ENCODE measurements at places on chromosomes 2 and 18. TPM values are rescaled to one million over a fixed set of nuclear protein-coding genes. Genes with fewer than 3 reads are reported as not detected.

DNA sequence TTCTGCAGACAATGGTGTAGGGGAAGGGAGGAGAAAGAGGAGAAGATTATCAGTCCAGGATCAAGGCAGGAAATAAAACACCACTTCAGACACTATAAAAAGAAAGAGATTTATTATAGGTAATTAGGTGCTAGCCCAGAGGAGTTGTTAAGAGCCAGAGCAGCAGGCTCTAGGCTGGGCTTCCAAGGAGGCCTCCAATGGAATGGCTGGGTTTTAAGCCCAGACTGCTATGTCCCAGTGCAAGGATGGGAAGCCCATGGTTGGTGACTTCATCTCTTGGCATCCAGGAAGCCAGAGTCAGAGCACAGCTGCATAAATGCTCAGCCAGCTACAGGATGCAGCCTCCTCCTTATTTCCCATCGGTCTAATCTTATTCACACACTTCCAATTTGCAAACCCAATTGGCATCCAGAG, 95.6 kb downstream of the LAMA3 start:
- DNase-seq: no peak

Gene MC4R
- 2.5 TPM for total RNA-seq

DNA sequence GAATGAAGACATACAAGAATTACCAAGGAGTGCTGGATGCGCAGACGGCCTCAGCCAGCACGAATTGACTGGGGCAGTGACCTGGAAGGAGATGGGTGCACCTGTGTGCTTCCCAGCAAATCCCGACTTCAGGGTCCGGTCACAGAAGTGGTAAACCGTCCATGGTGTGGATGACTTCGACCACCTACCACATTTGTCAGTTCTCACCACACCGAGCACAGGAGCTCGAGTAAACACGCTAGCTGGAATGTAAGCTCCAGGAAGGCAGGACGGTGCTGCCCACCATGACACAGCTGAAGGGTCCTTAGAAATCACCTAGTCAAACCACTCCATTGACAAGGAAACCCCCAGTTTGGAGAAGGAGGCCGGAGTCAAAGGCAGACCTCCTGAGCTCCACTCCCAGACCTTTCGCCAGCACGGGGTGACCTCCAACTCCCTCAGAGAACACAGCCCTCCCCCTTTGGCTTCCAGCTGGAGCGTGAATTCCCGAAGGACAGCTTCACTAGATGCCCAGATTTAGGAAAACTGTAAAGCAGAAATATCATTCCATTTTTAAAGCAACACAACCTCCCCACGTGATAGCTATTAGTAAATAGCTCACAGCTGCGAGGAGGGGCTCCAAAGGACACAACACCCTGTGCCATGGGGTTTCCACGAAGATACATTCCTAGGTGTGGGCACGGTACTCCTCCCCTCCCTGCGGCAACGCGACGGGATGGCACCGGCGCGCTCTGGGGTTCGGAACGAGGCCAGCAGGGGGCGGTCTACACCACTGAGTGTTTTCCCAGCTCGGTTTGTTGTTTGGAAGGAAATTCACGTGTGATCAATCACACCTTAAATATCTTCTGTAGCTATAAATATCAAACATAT, 34.1 kb upstream of the GNAL start:
- DNase-seq: peak; percentile 87

DNA sequence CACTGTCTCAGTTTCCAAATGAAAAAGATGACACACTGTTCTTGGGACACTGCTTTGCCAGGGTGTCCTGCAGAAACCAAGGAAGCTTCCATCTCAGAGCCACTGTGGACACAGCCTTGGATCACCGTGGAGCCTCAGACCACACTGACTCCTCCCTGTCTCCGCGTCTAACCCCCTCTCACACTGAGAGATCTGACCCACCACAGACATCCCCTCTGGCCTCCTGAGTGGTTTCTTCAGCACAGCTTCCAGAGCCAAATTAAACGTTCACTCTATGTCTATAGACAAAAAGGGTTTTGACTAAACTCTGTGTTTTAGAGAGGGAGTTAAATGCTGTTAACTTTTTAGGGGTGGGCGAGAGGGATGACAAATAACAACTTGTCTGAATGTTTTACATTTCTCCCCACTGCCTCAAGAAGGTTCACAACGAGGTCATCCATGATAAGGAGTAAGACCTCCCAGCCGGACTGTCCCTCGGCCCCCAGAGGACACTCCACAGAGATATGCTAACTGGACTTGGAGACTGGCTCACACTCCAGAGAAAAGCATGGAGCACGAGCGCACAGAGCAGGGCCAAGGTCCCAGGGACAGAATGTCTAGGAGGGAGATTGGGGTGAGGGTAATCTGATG, 113.4 kb upstream of the PKDCC start:
- no peak for DNase-seq

Gene FHOD3
- total RNA-seq: 51.4 TPM

- DNase-seq: no peak
These were observed 392.2 kb upstream of the CRIM1 start for GRCh38 chr2:35963357-35963756.

Gene HOXD3
- total RNA-seq: 1.7 TPM

GRCh38 chr2:117982376-117983033, 31.4 kb downstream of the CCDC93 start:
- DNase-seq: no peak

DNA sequence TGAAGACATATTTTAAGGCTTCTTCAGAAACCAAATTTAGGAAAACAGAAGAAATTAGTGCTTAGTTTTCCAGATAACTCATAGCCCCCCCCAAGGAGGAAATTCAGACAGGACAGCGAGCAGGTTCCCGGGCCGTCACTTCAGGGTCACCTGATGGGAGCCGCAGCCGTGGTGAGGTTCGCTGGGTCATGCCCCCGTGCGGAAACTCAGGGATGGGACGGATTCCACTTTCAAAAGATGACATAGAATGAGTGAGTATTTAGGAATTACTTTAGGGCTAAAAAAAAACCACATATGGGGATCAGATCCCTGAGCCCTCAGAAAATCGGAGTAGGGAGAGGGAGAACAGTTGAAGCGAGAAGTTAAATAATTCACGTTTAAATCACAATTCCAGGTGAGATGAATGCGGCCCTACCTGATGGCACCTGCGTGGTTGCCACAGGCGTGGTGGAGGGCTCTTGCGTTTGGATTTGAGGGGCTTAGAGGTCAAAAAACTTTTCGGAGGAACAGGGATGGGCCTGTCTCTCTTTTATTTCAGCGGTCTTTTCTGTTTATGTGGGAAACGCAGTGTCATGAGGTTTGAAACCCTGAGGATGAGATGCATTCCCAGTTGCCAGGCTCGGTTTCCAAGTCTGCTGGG, 114.4 kb downstream of the NFATC1 start:
- no peak for DNase-seq

Gene STRADB
- total RNA-seq: 13.6 TPM

DNA sequence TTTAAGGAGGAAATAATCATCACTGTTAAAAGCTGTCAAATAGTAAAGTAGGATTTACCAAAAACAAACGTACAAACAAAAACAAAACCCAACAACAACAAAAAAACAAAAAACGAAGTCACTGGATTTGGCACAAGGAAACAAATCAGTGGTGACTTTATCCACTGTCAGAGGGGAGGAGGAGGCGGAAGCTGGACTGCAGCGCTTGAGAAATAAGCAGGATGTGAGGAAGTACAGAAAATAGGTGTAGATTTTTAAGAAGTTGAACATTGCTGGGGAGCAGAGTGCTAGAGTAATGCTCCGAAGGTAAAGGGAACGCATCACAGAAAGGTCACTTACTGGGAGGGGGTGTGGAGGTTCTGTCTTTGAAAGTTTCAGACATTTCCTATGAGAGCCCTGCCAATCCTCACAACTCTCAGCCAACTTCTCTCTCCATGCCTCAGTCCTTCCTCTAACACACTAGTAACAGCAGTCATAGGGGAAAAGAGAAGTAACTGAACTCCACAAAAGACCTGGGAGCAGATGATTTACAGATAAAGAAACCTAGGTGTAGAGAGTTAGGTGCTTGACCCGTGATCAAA, 220.2 kb upstream of the SMAD7 start:
- no peak for DNase-seq

- DNase-seq: no peak
These were observed 134.8 kb downstream of the GCA start for GRCh38 chr2:162478721-162479129.

Gene SERPINB4
- not detected for total RNA-seq

Gene CDH7
- total RNA-seq: not detected

DNA sequence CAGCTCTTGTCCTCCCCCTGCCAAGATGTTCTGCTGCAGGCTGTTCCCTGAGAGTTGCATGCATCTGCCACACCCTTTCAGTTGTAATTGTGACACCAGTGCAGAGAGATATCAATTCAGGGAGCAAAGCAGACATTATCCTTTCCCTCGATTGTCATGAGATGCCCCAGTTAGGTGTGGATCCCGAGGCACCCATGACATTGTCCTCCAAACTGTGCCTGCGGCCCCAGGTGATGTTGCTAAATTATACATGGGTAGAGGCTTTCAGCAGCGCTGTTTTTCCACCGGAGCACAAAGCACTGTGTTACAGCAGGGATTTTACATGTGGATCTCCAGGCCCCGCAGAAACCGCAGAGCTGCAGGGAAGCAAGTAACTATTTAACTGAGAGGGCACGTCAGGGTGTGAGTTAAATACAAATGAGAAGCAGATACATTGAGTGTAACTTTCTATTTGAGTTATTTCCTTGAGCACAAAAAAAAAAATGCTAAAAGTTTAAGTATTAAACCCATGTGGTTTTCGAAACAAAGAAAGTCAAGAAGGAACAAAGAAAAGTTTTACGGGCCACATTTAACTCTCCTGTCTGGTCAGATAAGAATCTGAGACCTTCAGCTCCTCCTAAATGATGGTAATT, 90.3 kb upstream of the BCL2L11 start:
- peak; percentile 70 for DNase-seq

DNA sequence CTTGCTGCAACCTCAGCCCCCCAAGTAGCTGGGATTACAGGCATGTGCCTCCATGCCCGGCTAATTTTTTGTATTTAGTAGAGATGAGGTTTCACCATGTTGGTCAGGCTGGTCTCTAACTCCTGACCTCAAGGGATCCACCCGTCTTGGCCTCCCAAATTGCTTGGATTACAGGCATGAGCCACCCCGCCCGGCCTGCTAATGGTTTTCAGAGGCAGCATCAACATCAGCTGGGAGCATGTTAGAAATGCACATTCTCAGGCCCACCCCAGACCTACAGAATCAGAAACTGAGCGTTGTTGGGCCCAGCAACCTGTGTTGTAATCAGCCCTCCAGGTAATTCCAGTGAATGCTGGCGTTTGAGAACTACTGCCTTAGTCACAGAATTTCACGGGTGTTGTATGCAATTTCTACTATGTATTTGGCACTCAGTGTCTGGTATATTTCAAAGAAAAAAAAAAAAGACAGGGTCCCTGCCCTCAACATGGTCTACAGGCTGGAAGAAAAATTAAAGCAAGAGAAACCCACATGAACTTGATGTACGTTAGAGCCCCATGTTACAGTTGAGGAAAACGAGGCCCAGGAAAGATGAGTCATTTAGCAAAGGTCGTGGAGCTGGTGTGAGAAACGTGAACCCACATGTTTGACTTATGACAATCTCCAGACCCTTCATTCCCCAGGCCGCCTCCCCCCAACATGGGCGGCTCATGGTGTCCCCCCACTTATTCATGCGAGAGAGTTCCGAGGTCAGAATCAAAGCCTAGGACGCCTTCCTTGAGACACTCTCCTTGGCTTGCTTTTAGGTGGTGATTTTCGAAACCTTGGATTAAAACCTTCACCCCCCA, 35.3 kb downstream of the SH3BP4 start:
- no peak for DNase-seq

Gene POTEF
- not detected for total RNA-seq

Gene SP140
- total RNA-seq: 2.5 TPM

Gene HOXD13
- total RNA-seq: not detected

DNA sequence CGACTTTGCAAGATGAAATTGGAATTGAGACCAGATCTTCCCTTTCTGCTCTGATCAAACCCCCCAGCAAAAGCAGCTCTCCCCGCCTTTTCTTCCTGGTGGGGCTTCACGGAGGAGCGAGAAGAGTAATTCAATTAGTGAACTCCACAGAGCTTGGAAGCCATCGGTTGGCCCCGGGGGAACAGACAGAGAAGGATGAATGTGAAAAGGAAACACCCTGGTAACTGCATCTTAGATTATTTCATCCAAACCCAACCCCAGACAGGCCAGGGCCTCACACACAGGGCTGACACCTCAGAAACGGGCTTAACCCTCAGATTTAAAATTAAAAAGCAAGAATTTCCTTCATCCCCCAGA, 18.3 kb downstream of the SMAD7 start:
- no peak for DNase-seq

- no peak for DNase-seq
These were observed 75.6 kb downstream of the GPD2 start for GRCh38 chr2:156511803-156512202.

Gene CYP27C1
- not detected for total RNA-seq

Gene SLC8A1
- total RNA-seq: 166 TPM

Gene SLC14A1
- 1.6 TPM for total RNA-seq

Gene C2orf66
- not detected for total RNA-seq

Gene GMPPA
- 16.2 TPM for total RNA-seq

DNA sequence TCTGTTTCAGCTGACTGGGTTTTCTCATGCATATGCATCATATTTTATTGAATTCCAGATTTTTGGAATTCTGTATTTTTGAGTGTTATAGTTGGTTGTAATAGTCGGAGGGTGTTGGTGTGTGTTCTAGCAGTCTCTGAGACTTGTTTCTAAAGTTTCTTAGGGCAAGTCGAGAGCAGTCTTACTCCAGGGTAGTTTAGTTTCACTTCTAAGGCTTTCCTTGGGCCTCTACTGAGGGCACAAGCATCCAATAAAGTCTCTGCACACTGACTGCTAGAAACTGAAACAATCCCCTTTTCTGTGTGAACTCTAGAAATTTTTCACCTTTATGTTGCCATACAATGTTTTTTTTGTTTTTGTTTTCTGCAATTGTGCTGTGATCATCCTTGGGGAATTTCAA, 663.7 kb upstream of the LRATD1 start:
- DNase-seq: no peak

Gene LRP1B
- total RNA-seq: 0.71 TPM

GRCh38 chr2:25936889-25937545, 45.3 kb downstream of the KIF3C start:
- no peak for DNase-seq

DNA sequence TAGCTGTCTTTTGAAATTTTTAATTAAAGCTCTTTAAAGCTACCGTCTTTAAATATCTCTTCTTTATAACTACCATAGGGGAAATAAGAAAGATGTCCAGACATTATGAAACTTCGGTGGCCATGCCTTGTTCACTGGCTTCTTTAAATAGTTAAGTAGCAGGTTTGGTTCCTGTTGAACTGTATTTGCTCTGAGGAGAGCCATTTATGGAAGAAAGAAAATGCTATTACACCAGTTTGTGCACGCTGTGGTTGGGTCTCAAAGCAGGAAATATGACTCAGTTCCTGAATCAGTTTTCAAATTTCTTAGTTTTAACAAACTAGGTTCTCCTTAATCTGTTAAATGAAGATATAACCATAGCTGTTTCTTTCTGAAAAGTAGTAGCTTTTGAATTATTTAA, 12.2 kb downstream of the ARPC2 start:
- no peak for DNase-seq

All from esophagus muscularis mucosa (tissue), 4 donors.